Cerebellar nuclear complex (tissue), 1 donor: ENCODE measurements at places on chromosomes 5 and 9.

GRCh38 chr5:31860726-31861433, 221.9 kb downstream of the PDZD2 start:
- DNase-seq = no peak

DNA sequence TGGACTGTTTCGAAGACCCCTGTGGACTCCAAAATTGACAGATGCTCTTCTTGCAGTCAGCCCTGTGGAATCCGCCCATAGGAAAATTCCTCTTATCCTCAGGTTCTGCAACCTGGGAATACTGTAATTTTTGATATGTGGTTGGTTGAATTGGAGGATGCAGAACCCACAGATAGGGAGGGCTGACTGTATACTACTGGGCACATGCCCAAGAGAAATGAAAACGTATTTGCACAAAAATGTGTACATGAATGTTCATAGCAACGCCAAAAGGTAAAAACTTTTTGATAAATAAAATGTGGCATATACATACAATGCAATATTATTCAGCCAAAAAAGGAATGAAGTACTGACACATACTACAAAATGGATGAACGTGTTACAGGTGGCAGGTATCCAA, 1.9 kb upstream of the SNAPC3 start:
- no peak for DNase-seq

DNA sequence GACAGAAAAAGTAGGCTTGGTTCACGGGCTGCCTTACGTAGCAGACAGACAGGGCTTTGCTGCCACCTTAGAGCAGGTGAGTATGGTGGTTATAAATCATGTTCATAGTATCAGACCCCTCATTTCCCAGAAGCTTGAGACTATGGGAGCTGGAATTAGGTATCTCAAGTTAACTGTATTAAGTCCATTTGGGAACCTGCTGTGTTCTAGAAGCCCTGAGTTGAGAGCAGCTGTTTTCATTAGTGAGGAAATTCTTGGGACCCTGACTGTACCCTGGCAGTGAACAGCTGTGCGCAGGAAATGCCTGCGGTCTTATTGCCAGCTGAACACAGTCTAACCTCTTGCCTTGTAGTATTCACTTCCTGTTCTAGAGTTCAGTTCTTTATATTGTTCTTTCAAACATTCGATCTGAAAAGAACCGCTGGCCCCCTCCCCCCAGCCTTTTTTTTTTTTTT, 29.8 kb downstream of the UGCG start:
- DNase-seq = no peak

DNA sequence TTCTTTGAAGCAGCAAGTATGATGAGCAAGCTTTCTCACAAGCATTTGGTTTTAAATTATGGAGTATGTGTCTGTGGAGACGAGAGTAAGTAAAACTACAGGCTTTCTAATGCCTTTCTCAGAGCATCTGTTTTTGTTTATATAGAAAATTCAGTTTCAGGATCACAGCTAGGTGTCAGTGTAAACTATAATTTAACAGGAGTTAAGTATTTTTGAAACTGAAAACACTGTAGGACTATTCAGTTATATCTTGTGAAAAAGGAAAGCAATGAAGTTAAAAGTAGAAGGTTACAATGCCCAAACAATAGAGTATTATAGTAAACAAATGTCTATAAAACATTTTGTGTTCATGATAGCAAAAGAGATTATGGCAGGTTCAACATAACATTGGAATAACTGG, 88.6 kb downstream of the JAK2 start:
- no peak for DNase-seq

GRCh38 chr5:33153831-33154230, 286.9 kb upstream of the TARS1 start:
- DNase-seq = no peak

- DNase-seq = no peak
Measured at GRCh38 chr5:9905661-9906060, 275.5 kb upstream of the TAS2R1 start.

DNA sequence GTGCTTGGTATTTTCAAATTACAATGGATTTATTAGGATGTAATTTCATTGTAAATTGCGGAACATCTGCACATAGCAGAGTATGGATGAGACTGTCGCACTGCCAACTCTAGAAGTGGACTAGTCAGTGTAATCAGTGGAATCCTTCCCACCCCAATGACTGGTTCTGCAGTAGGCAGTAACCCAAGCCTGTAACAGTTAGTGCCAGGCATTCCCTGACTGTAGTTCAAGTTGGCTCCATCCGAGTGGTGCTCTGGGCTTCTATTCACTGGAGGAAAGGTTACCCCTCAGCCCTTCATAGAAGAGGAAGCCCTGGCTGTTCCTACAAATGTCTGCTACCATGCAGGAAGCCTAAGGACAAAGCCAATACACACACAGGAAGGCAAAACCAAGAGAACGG, 23.2 kb downstream of the AK3 start:
- DNase-seq = no peak

GRCh38 chr5:95623706-95624105, 3.8 kb downstream of the GPR150 start:
- no peak for DNase-seq

DNA sequence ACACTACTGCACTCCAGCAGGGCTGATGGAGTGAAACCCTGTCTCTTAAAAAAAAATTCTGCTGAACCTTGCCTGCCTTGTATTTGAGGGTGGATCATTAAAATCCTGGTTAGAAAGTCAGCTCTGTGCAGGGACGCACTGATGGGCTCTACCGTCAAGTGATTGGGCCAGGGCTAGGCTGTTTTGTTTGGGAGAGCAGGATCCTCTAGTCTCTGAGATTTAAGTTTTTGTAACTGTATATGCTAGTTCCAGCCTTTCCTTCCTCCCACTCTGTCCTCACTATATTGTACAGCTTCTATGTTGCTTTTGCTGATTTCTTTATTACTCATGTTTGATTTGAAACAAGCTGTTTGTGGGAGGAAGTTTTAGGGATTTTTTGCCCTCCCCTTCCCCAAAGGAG, 11.5 kb downstream of the DDX4 start:
- DNase-seq = no peak

GRCh38 chr5:172173564-172174153, 14.4 kb downstream of the STK10 start:
- no peak for DNase-seq

DNA sequence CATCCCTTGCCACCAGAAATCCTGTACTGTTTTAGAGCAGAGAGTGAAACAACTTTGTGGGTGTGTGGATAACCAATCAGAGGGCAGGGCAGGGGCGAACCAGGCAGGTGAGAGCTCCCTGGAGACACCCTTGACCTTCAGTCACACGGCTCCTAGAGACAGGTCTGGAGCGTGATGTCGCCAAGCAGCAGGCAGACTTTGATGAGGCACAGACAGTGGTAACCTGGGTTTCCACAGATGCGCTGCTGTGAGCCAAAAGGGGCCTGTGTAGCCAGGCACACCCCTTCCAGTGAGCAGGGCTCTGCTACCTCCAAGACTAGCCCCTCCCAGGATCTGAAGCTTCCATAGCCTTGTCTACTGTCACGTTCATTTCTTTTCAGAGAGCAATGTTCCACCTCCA, 317.8 kb upstream of the ADCY2 start:
- no peak for DNase-seq

DNA sequence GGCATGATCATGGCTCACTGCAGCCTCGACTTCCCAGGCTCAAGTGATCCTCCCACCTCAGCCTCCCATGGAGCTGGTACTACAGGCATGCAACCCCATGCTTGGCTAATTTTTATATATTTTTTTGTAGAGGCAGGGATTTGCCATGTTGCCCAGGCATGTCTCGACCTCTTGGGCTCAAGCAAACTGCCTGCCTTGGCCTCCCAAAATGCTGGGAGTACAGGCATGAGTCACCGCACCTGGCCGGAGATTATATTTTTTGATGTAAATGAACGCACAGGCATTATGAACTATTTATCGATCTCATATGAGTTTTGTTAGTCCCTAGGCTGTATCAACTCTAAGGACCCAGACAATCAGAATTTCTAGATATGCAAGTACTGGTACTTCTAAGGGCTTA, 25.5 kb upstream of the CEP120 start:
- no peak for DNase-seq
